ENCODE measurements at places on chromosomes 2 and 18. TPM values are rescaled to one million over a fixed set of nuclear protein-coding genes. Genes with fewer than 3 reads are reported as not detected.

DNA sequence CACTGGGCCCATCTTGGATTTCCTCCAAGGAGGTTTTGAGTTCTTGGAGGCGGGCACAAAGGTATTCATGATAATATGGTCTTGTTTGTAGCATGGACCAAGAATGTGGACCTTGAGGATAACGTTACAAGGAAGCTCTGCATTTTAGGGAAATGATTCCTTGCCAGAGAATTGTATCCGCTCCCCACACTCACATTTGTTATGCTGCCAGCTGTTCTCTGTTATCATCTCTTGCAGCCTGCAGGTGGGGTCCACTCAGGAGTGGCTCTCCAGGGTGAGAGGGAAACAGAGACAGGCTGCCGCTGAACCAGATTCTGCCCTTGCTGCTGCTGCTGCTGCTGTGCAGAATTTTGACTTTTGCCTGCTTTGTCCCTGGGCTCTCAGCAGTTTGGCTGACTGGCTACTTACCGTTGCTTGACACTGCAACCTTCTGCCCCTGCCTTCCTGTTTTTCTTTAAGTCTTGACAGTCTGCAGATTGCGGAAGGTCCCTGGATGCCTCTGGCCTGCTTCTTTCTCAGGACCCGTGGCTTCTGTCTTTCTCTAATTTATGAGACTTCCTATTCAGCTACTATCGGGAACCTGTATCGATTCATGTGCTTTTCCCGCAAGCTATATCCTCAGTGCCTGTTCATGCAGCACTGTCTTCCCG is 122.3 kb upstream of the DOCK10 start:
- DNase-seq = no peak

GRCh38 chr2:40716879-40717278 is 265.0 kb upstream of the SLC8A1 start:
- peak; percentile 39 for DNase-seq

Gene C2orf42
- 8.6 TPM for total RNA-seq

DNA sequence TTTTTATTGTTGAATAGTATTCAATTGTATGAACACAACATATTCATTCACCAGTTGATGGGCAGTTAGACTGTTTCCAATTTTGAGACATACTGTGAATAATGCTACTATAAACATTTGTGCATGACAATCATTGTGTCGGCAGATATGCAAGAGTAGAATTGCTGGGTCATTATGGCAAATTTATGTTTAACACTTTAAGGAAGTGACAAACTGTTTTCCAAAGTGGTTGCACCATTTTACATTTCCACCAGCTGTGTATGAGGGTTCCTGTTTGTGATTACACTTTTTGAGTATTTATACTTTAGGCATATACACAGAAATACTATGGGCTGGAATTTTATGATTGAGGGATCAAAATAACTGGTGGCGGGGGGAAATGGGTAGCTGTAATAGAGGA is 61.2 kb downstream of the MAP4K3 start:
- no peak for DNase-seq

GRCh38 chr2:36670881-36671595 is 25.5 kb upstream of the VIT start:
- DNase-seq = no peak

GRCh38 chr2:46824611-46825010 is 91.0 kb downstream of the MCFD2 start:
- DNase-seq = no peak

- no peak for DNase-seq
These were observed 99.5 kb downstream of the EPB41L3 start for GRCh38 chr18:5444269-5444668.

- no peak for DNase-seq
These were observed 10.5 kb upstream of the NOL10 start for GRCh38 chr2:10700078-10700803.

Gene EFHD1
- total RNA-seq = 3.7 TPM

GRCh38 chr2:179987916-179988315 is 19.2 kb downstream of the CWC22 start:
- DNase-seq = no peak

DNA sequence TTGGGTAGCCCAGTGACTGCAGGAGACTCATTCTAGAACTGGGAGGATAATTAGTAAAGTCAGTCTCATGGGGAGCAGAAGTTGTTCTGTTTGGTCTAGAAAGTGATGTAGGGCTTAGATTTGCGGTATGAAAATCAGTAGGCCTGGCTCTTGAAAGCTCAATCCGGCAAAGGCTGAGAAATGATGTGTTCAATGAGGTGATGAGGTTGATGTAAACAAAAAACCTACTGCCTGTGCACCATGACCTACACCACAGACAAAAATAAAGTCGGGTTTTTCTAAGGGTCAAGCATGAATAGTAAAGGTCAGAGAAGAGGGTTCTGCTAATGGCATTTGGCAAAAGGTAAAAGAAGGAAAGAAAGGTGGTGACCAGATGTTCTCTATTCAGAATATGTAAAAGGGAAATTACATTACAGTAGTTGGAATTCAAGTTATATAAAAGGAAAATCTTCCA is 80.8 kb upstream of the COL5A2 start:
- no peak for DNase-seq

Gene FHOD3
- 4.9 TPM for total RNA-seq

Gene UGT1A10
- not detected for total RNA-seq

Gene LBX2
- 0.97 TPM for total RNA-seq

Gene CHRND
- not detected for total RNA-seq

Gene NRBP1
- total RNA-seq = 102 TPM

- DNase-seq = no peak
These were observed 106.0 kb upstream of the CYP1B1 start for GRCh38 chr2:38181806-38182491.

- DNase-seq = no peak
These were observed 388.1 kb upstream of the ACVR2A start for GRCh38 chr2:147456779-147457178.

Gene CEP192
- total RNA-seq = 15.4 TPM

DNA sequence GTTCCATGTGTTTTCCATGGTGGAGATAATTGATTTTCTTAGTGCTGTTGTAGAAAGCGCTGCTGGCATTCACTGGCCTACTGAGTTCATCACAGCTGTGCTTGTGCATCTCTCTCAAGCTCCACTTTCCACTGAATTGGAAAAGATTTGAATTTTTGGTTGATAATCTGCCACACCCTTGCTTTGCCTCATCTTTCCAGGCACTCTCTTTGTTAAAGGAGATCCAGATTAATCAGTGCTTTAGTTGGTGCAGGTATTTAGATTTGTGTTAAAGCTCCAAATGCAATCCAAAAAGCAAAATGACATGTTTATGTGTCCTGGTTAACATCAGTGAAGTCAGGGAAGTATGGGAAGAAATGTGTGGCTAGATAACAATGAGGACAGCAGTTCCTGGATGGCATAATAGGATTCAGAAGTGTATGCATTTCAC is 2.7 kb upstream of the COL3A1 start:
- no peak for DNase-seq

DNA sequence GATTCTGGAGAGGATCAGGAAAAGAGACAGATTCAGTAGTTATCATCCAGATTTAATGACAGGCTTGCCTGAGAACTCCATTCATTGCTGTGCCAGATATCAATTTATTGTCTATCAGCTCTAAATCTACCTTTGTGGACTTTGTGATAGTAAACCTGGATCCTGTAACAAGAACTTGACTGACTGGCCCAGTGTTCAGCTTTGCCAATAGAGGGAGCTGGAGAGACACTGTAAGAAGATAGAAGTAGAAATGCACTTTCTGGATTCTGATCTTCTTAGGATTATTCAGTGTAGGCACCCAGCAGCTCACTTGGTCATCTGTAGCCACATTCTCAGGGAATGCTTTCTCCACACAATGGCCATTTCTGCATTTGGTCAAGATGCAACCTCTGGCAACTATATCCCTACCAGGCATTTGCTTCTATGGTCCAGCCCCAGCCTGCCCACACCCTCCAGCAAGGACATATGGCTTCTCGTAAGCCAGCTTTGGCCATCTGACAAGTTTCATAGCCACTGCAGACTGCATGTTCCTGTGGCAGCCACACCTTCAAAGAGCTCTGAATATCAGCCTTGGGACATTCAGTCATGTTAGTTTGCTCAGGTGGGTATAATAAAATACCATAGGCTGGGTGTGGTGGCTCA is 6.1 kb upstream of the SERPINB8 start:
- peak; percentile 74 for DNase-seq

GRCh38 chr2:1979569-1979968 is 235.3 kb upstream of the PXDN start:
- DNase-seq = no peak

DNA sequence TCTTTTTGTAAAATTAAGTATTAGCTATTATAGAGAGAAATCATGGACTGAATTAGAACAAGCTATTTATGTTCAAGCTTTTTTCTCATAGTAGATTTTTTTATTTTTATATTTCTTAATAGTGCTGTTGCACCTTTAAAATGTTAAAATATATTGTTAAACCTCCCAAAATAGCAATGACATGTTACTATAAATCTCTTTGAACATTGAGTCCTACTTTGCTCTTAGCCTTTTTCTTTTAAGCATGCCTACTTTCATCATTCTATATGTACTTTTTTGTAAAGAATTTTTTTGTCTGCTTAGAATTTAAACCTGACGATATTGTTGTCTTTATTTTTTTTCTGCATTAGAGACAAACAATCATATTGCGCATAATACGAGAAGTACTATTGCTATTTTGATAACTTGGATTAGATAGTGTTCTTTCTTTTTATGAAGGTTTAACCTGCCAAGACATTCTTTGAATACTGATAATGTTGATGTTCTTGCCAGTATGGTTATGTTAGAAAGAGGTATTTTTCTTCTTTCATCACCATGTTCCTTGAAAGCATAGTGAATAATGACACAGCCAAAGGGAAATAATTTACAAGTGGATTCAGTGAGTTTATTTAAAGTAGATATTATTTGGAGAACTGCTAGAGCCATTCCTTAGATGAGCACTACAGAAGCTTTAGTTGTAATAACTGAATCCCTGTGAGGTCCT is 40.6 kb downstream of the PMS1 start:
- no peak for DNase-seq

Gene SCLY
- total RNA-seq = 19.6 TPM

Gene PTPRN
- total RNA-seq = 6.8 TPM

- DNase-seq = peak; percentile 41
These were observed 4.0 kb upstream of the CKAP2L start for GRCh38 chr2:112768432-112768831.

DNA sequence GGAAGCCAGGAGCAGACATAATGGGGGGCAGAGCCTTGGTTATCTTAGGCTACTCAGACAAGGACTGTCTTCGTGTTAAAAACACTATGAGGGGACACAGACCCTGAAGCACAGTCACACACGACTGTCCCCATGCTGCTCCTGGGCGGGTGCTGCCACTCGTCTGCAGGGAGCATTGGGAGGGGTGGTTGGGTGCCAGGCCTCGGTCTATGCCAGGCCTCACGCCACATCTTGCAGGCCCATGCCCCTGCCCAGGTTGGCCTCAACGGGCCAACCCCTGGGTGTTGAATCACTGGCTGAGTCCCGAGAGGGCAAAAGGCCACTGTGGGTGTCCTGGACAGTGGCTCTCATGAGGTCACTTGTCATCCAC is 97.9 kb downstream of the USP40 start:
- no peak for DNase-seq

GRCh38 chr2:128687565-128687964 is 368.9 kb upstream of the HS6ST1 start:
- DNase-seq = no peak

GRCh38 chr2:64423303-64423702 is 30.7 kb upstream of the LGALSL start:
- no peak for DNase-seq

- no peak for DNase-seq
These were observed 23.2 kb downstream of the AFF3 start for GRCh38 chr2:100119235-100119634.

DNA sequence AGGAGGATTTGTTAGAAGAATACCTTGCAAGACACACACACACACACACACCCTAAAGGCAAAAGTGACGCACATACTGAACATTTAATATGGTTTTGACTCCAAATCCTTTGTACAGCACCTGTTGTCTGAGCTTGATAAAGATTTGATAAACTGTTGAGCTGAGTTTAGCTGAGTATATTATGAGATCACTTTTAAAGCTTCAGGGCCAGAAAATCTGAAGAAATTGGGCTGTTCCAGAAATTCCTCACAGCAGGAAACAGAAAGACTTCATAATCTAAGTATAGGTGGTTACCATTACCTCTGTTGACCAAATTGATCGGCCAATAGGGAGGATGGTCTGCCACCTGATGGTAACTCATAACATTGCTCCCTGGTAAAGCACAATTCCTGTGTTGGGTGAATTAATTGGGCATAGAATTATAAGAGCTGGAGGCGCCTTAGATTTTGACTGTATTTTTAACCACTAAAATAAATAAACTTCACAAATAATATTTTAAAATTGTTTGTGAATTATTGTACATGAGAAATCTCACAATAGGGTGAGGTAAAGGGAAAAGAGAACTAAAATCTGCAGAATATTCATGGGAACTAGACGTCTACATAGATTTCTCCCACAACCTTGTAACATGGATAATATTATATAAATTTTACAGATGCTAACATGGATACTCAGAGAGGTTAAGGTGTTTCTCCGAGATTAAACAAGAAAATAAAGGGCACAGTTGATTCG is 21.8 kb upstream of the RPIA start:
- DNase-seq = peak; percentile 26

GRCh38 chr18:24011123-24011917 is 3.2 kb upstream of the TTC39C start:
- no peak for DNase-seq

DNA sequence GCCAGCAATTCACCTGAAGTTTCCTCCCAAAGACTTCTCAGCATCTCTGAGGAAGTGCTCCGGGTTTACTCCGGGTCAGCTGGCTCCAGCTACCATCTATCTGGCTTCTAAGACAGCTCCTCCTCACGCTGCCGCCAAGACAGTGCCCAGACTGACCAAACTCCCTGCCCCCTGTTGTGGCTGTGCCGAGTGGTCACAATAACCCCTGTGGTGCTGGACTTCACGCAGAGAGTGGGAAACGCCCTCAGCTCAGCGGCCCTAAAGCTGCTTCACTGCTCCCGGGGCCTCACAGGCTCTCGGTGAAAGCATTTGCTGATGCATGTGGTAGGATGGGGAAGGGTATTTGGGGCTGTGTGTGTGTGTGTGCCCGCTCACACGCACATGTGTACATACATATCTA is 154.8 kb upstream of the ZNF236 start:
- no peak for DNase-seq

- DNase-seq = no peak
These were observed 100.7 kb downstream of the MAIP1 start for GRCh38 chr2:200056105-200056504.

- DNase-seq = peak; percentile 4
These were observed 751 bp upstream of the DNAJC10 start for GRCh38 chr2:182715121-182715891.

- DNase-seq = no peak
These were observed 780.0 kb upstream of the RAB6C start for GRCh38 chr2:129199501-129199900.

DNA sequence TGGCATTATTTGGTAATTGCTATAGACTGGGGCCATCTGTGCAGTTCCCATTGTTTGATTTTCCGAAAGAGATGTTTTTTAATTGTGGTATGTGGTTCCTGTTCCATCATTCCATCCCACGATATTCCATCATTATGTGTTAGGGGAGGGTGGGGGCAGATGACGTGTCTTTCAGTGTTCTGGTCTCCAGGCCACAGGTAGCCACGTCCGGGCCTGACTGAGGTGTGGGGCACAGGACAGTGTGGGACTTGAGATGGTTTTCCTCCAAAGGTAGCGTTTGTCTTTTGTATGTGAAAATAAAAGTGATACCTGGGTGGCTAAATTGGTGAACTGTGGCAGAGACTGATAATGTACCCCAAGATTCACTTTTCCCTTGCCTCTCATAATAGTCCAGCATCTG is 192.2 kb upstream of the HAAO start:
- DNase-seq = no peak

Gene UPP2
- total RNA-seq = not detected
